ENCODE measurements at places on chromosomes 1 and 21. TPM values are rescaled to one million over a fixed set of nuclear protein-coding genes. Genes with fewer than 3 reads are reported as not detected.

DNA sequence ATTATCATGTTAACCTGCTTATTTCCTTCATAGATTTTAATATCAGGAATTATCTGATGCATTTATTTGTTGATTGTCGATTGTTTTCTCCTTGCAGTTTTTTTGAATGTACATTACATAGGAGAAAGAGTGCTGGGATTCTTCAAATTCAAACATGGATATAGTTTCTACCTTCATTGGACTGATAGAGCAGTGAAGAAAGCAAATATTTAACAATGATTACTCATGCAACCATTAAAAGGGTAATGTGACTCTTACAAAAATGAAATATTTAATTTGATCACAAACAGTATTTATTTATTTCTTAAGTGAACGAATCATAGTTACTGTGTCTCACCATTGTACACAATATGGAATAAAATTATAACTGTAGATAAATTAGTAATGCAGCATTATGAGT is 350.9 kb downstream of the BRINP3 start:
- no peak overlapping the region for H3K4me3 ChIP-seq
- no peaks in the 10 kb centered on the region for H3K27me3 ChIP-seq
- no peak overlapping the region for H3K27ac ChIP-seq
- no peak for DNase-seq
- peaks cover 3% of the 10 kb centered on the region for H3K36me3 ChIP-seq

- H3K27me3 ChIP-seq = no peaks in the 10 kb centered on the region
- no peak for DNase-seq
- H3K36me3 ChIP-seq = no peaks in the 10 kb centered on the region
- no peak overlapping the region for H3K4me3 ChIP-seq
- no peaks in the 10 kb centered on the region for H3K4me1 ChIP-seq
Observed at GRCh38 chr1:31198150-31198549, 41.5 kb downstream of the NKAIN1 start.

GRCh38 chr21:42146273-42146805 is 72.6 kb upstream of the ABCG1 start:
- peak; percentile 30 for DNase-seq
- no peaks in the 10 kb centered on the region for H3K27me3 ChIP-seq
- H3K4me1 ChIP-seq = no peaks in the 10 kb centered on the region
- H3K4me3 ChIP-seq = no peak overlapping the region
- no peaks in the 10 kb centered on the region for H3K36me3 ChIP-seq

GRCh38 chr1:183139281-183139942 is 46.7 kb upstream of the LAMC2 start:
- no peak for DNase-seq
- no peaks in the 10 kb centered on the region for H3K27me3 ChIP-seq
- H3K4me3 ChIP-seq = no peak overlapping the region
- H3K4me1 ChIP-seq = peaks cover 8% of the 10 kb centered on the region
- peak overlapping the region; percentile 83 for H3K27ac ChIP-seq

GRCh38 chr1:234412830-234413229 is 39.6 kb downstream of the COA6 start:
- H3K27ac ChIP-seq = no peak overlapping the region
- H3K4me3 ChIP-seq = no peak overlapping the region
- H3K4me1 ChIP-seq = no peaks in the 10 kb centered on the region
- no peaks in the 10 kb centered on the region for H3K36me3 ChIP-seq
- no peak for DNase-seq
- H3K27me3 ChIP-seq = no peaks in the 10 kb centered on the region

GRCh38 chr1:180896161-180896560 is 16.5 kb upstream of the KIAA1614 start:
- DNase-seq = no peak
- no peak overlapping the region for H3K4me3 ChIP-seq
- H3K36me3 ChIP-seq = no peaks in the 10 kb centered on the region
- no peaks in the 10 kb centered on the region for H3K27me3 ChIP-seq

GRCh38 chr1:66138613-66139012 is 345.9 kb downstream of the PDE4B start:
- DNase-seq = no peak
- H3K27me3 ChIP-seq = no peaks in the 10 kb centered on the region
- H3K4me1 ChIP-seq = no peaks in the 10 kb centered on the region

- no peak overlapping the region for H3K4me3 ChIP-seq
- no peaks in the 10 kb centered on the region for H3K27me3 ChIP-seq
- H3K36me3 ChIP-seq = no peaks in the 10 kb centered on the region
- H3K27ac ChIP-seq = no peak overlapping the region
Observed at GRCh38 chr1:208438112-208438699, 194.0 kb upstream of the PLXNA2 start.

DNA sequence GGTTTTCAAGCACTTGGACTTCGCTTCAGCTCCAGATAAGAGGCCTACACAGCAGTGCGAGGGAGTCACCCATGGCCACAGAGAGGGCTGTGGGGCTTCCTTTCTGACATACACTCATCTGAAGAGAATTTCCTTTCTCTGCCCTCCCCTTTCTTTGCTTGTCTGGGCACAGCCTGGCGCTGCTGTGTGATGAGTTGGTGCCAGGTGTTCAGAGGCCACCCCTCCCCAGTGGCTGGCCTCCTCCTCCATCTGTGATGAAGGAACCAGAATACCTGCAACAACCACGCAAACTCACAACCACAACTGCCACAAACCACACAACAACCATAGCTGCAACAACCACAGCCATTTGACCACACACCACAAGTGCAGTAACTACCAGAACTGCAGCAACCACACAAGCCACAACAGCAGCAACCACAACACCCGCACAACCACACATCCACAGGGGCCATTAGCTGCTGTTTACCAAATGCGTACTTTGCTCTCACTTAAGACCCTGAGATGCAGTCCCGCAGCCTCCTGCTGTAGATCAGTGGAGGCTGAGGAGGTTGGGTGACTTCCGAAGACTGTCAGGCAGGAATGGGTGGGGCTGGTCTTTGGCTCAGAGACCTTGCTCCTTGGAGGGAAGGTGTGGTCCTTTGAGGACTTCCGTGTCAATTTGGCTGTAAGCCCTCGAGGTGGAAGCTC is 71.1 kb downstream of the IER5 start:
- H3K27me3 ChIP-seq = no peaks in the 10 kb centered on the region
- H3K27ac ChIP-seq = no peak overlapping the region
- H3K36me3 ChIP-seq = no peaks in the 10 kb centered on the region
- DNase-seq = no peak

GRCh38 chr1:30299393-30299792 is 424.0 kb downstream of the MATN1 start:
- no peak for DNase-seq
- no peaks in the 10 kb centered on the region for H3K4me1 ChIP-seq
- no peak overlapping the region for H3K27ac ChIP-seq
- H3K27me3 ChIP-seq = no peaks in the 10 kb centered on the region

DNA sequence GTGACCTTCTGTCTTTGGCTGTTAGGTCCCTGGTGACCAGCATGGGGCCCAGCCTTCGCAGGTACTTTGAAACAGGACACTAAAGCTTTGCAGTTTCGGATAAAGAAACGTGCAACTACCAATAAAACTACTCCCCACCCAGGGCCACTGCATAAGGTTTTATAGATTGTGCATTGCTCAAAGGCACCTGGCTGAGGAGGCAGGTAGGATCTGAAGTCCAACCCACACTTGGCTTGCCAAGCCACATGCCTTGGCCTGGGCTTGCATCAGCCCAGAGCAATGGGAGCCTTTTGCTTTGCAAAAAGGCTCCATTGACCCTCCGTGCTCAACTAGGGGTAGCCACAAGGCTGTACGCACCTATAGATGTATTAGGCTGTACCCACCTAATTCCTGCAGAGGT is 84.4 kb upstream of the SYT6 start:
- no peak for DNase-seq
- no peak overlapping the region for H3K27ac ChIP-seq
- H3K4me3 ChIP-seq = no peak overlapping the region
- H3K27me3 ChIP-seq = no peaks in the 10 kb centered on the region
- H3K36me3 ChIP-seq = no peaks in the 10 kb centered on the region

DNA sequence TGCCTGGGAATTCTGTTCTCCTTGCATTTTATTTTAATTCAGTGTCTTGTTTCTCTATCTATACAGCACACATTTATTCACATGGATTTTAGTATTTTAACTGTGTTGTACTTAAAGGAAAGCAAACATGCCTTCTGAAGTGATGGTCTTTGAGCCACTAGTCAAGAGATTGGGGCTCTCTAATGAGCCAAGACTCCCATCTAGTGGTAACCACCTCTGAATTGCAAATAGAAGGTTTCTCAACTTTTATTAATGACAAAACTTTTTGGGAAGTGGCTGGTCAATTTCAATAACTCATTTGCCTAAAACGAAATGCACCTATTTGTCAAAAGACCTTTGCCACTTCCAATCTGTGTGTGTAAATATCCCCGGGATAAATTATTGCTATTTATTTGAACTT is 199.6 kb downstream of the LTN1 start:
- no peak for DNase-seq
- H3K27ac ChIP-seq = no peak overlapping the region
- no peaks in the 10 kb centered on the region for H3K27me3 ChIP-seq
- no peaks in the 10 kb centered on the region for H3K4me1 ChIP-seq
- no peak overlapping the region for H3K4me3 ChIP-seq

GRCh38 chr1:84720221-84720780 is 30.0 kb upstream of the SSX2IP start:
- no peak for DNase-seq
- no peaks in the 10 kb centered on the region for H3K36me3 ChIP-seq
- H3K27me3 ChIP-seq = no peaks in the 10 kb centered on the region
- H3K27ac ChIP-seq = no peak overlapping the region
- no peak overlapping the region for H3K4me3 ChIP-seq
- no peaks in the 10 kb centered on the region for H3K4me1 ChIP-seq

DNA sequence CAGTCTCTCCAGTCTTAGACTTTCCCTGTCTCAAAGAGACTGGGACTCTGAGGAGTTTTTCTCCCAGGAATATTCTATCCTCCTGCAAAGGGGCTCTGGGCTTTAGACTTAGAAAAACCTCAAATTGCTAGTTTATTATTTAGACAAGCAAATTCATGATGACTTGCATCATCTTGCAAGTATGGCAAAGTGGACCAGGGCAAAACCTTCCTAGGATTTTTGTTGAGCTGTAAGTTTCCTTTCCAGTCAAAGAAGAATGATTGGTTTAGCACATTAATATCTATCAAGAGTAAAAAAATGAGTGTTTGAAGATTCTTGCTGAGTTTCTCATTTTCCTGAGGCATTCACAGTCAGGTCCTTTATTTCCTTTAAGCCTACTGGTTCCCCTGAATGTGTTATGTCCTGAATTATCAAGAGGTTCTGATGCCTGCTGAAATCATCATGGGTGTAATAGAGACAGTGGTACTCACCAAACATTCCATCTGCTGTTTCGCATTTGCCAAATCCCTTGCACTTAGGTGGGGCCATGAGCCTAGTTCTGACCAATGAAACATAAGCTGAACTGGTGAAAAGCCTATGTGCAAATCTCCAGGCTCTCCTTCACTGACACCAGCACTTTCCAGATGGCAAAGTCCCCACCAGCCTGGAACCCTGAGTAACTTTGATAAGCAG is 25.2 kb upstream of the SPAG17 start:
- no peak overlapping the region for H3K27ac ChIP-seq
- DNase-seq = no peak
- no peak overlapping the region for H3K4me3 ChIP-seq
- H3K36me3 ChIP-seq = no peaks in the 10 kb centered on the region
- no peaks in the 10 kb centered on the region for H3K27me3 ChIP-seq
- no peaks in the 10 kb centered on the region for H3K4me1 ChIP-seq

GRCh38 chr21:35682904-35683549 is 377.3 kb downstream of the SETD4 start:
- peaks cover under 1% of the 10 kb centered on the region for H3K4me1 ChIP-seq
- H3K27me3 ChIP-seq = no peaks in the 10 kb centered on the region
- H3K4me3 ChIP-seq = no peak overlapping the region
- DNase-seq = no peak

DNA sequence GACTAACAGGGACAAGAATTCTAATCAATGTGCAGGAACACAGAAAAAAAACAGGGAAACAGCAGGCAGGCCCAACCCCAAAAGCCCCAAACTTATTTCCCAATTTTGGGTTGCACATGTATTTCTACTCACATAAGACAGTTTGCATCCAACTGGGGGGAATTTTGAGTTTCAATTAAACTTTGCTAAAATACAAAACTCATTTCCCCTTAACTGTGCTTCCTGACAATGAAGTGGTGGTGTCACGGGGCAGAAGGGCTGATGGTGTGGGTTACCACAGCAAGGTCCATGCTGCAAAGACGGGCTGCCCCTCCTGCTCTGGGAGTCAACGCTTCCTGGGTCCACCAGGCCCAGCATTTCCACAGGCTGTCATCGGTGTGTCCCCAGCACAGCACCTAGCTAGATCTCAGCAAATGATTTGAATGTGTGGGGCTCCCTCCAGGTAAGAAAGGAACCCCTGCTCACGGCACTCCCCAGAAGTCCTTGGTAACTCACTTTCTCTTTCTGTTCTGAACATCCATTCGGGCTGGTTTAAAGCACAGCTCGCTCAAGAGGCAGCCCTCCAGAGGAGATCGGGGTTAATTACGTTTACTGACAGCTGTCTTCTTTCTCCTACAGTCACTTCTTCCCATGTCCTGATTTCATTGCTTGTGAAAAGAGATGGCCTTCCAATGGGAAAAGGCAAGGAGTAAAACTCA is 27.4 kb downstream of the HIVEP3 start:
- no peaks in the 10 kb centered on the region for H3K4me1 ChIP-seq
- no peaks in the 10 kb centered on the region for H3K27me3 ChIP-seq
- no peak for DNase-seq
- H3K27ac ChIP-seq = peak overlapping the region; percentile 85

DNA sequence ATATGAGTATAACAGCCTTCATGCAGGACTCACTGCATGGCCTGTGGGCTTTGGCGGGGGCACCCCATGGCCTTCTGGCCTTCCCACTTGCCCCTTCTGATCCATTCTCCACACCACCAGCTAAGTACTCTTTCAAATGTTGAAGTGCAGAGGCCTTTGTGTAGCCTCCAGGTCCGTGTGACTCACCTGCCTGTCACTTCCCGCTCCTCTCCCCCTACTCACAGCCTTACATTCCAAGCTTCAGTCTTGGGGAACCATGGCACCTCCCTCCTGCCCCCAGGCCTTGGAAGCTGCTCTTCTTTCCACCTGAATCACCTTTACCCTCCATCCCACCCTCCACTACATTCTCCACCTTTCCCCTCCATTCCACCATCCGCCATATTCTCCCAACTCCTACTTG is 69.6 kb downstream of the PGM1 start:
- H3K4me1 ChIP-seq = no peaks in the 10 kb centered on the region
- DNase-seq = no peak
- H3K4me3 ChIP-seq = no peak overlapping the region
- no peaks in the 10 kb centered on the region for H3K36me3 ChIP-seq
- peak overlapping the region; percentile 89 for H3K27ac ChIP-seq

DNA sequence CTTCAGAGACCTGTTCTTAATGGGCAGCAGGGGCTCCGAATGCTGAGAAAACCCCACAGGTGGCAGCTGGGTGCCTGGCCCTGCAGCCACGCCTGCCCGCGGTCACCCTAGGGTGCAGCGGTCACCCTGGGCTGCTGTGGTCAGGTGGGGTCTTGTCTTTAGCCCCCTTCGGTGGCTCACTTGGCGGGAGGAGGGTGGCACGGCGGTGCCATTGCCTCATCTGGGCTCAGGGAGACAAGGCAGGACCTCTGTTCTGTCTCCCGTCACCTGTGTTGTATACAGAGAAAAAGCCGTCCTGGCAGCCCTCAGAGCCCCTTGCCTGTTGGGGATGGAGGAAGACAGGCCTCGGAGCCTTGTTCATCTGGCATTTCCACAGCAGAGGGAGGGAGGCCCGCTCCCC is 69.5 kb upstream of the TRAPPC10 start:
- H3K4me3 ChIP-seq = no peak overlapping the region
- H3K4me1 ChIP-seq = no peaks in the 10 kb centered on the region
- H3K27ac ChIP-seq = no peak overlapping the region
- H3K36me3 ChIP-seq = no peaks in the 10 kb centered on the region
- H3K27me3 ChIP-seq = no peaks in the 10 kb centered on the region

SPRR2D gene
- not detected for total RNA-seq

NECTIN4 gene
- total RNA-seq = 56.3 TPM

OBSCN gene
- 27.9 TPM for total RNA-seq
